ENCODE measurements at places on chromosomes 5 and 9. TPM values are rescaled to one million over a fixed set of nuclear protein-coding genes. Genes with fewer than 3 reads are reported as not detected.

DNA sequence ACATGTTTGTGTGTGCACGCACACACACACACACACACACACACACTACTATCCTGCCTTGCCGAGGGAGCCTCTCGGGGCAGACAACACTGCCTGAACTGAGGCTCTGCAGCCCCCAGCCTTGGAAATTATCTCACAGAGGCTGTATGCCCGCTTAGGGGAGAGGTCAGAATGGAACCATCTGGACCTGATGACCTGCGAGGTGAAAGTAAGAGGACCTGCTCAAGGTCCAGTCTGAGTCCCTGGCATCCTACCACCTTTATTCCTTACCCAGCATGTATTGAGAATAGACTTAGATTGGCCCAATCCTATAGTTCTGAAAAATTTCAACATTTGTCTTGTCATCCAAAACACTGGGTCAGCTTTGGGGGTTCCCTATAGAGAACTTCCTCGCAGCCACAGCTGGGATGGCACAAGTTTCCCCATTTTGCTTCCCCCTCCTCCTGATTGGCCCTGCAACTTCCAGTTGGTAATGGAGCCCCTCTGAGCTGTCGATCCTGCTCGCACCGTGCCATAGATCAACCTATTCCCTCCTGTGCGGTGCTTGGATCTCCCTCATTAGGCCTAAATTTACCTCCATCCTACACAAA lies 10.2 kb downstream of the MVB12B start:
- no peak overlapping the region for H3K4me3 ChIP-seq
- DNase-seq, result no peak
- H3K36me3 ChIP-seq, result no peaks in the 10 kb centered on the region
- H3K27me3 ChIP-seq, result no peaks in the 10 kb centered on the region
- peaks cover 4% of the 10 kb centered on the region for H3K4me1 ChIP-seq

GRCh38 chr5:132748522-132749000 lies 1.3 kb downstream of the CCNI2 start:
- H3K27ac ChIP-seq, result no peak overlapping the region
- no peaks in the 10 kb centered on the region for H3K36me3 ChIP-seq
- no peak overlapping the region for H3K4me3 ChIP-seq
- H3K27me3 ChIP-seq, result peaks cover 6% of the 10 kb centered on the region
- DNase-seq, result no peak

- H3K27ac ChIP-seq, result no peak overlapping the region
- no peak overlapping the region for H3K4me3 ChIP-seq
- no peaks in the 10 kb centered on the region for H3K4me1 ChIP-seq
Observed at GRCh38 chr5:72234265-72234700, 85.8 kb downstream of the MRPS27 start.

The PPP3R2 gene
- total RNA-seq, result not detected

The SNCAIP gene
- not detected for total RNA-seq

The PCDHGA12 gene
- total RNA-seq, result 0.21 TPM

GRCh38 chr9:98917746-98918487 lies 25.8 kb upstream of the COL15A1 start:
- H3K27ac ChIP-seq, result no peak overlapping the region
- no peak overlapping the region for H3K4me3 ChIP-seq
- no peak for DNase-seq
- H3K27me3 ChIP-seq, result no peaks in the 10 kb centered on the region

DNA sequence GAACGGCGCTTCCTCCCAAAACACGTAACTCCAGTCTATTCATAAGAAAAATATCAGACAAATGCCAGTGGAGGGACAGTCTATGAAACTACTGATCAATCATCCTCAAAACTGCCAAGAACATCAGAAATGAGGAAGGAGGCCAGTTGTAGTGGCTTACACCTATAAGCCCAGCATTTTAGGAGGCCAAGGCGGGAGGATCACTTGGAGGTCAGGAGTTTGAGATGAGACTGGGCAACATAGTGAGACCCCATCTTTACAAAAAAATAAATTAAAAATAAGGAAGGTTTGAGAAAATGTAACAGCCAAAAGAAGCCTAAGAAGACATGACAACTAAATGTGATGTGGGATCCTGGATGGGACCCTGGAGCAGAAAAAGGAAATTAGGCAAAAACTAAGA lies 58.9 kb upstream of the MIER3 start:
- H3K4me3 ChIP-seq, result no peak overlapping the region
- no peak for DNase-seq
- no peaks in the 10 kb centered on the region for H3K36me3 ChIP-seq
- H3K27me3 ChIP-seq, result no peaks in the 10 kb centered on the region

DNA sequence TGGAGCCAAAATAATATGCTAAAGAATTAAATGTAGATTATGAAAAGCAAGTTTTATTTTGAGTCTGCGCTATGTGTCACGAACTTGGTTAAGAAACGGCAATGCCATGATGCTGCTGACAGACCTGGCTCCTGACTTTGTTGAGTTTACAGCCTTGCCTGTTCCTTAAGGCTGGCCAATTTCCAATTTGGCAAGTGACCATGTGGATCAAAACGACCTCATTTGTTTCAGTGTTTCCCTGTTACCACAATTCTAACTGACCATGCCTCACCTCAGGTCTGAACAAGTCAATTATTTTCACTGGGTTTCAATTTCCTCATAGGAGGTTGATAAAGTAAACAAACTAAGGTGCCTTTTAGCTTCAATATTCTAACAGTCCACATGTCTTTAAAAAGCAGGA lies 461.4 kb downstream of the ZNF608 start:
- no peak for DNase-seq
- H3K27ac ChIP-seq, result no peak overlapping the region
- no peaks in the 10 kb centered on the region for H3K36me3 ChIP-seq
- H3K4me3 ChIP-seq, result no peak overlapping the region
- no peaks in the 10 kb centered on the region for H3K27me3 ChIP-seq

- H3K36me3 ChIP-seq, result no peaks in the 10 kb centered on the region
- H3K27ac ChIP-seq, result no peak overlapping the region
- no peaks in the 10 kb centered on the region for H3K27me3 ChIP-seq
- H3K4me3 ChIP-seq, result no peak overlapping the region
- H3K4me1 ChIP-seq, result peaks cover 12% of the 10 kb centered on the region
- DNase-seq, result no peak
Observed at GRCh38 chr5:181198106-181198685, 6.8 kb downstream of the TRIM7 start.

The SPATA31A3 gene
- not detected for total RNA-seq

The SPINK7 gene
- total RNA-seq, result not detected

- H3K4me3 ChIP-seq, result no peak overlapping the region
- H3K27me3 ChIP-seq, result no peaks in the 10 kb centered on the region
- H3K4me1 ChIP-seq, result no peaks in the 10 kb centered on the region
Observed at GRCh38 chr9:88313364-88314220, 74.7 kb upstream of the SPIN1 start.

DNA sequence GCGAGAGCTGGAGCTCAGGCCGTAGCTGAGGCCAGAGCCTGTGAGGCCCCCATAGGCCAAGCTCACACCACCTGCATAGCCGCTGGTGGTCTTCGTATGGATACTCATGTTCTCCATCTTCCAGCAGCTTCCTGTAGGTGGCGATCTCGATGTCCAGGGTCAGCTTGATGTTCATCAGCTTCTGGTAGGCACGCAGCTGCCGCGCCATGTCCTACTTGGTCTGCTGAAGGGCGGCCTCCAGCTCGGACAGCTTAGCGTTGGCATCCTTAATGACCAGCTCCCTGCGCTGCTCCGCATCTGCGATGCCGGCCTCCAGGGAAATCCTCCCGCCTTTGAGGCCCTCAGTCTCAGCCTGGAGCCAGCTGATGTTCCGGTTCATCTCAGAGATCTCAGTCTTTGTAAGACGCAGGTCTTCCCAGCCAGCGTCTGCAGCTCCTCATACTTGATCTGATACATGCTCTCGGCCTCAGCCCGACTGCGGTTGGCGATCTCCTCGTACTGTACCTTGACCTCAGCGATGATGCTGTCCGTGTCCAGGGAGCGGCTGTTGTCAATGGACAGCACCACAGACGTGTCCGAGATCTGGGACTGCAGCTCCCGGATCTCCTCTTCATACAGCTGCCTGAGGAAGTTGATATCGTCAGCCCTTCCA lies 172.1 kb downstream of the PPP2R2B start:
- H3K4me1 ChIP-seq, result no peaks in the 10 kb centered on the region
- H3K36me3 ChIP-seq, result no peaks in the 10 kb centered on the region
- H3K27ac ChIP-seq, result no peak overlapping the region
- no peaks in the 10 kb centered on the region for H3K27me3 ChIP-seq
- no peak for DNase-seq
- no peak overlapping the region for H3K4me3 ChIP-seq

DNA sequence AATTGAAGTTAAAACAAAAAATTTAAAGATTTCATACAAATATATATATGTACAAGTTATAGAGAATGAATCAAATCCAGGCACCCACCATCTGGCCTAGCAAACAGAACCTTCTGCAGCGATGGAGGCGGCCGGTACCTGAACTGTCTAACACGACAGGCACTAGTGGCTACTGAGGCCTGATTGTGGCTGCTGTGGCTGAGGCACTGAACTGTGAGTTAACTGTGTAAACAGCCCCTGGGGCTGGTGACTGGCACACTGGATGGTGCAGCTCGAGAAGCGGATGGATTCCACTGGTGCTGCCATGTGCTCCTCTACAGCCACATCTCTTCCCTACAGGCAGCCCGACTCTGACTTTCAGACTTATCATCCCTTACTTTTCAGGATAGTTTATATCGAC lies 82.4 kb downstream of the RAPGEF1 start:
- no peak for DNase-seq
- H3K27ac ChIP-seq, result peak overlapping the region; percentile 95
- H3K36me3 ChIP-seq, result no peaks in the 10 kb centered on the region
- no peak overlapping the region for H3K4me3 ChIP-seq
- no peaks in the 10 kb centered on the region for H3K27me3 ChIP-seq
- peaks cover 62% of the 10 kb centered on the region for H3K4me1 ChIP-seq

DNA sequence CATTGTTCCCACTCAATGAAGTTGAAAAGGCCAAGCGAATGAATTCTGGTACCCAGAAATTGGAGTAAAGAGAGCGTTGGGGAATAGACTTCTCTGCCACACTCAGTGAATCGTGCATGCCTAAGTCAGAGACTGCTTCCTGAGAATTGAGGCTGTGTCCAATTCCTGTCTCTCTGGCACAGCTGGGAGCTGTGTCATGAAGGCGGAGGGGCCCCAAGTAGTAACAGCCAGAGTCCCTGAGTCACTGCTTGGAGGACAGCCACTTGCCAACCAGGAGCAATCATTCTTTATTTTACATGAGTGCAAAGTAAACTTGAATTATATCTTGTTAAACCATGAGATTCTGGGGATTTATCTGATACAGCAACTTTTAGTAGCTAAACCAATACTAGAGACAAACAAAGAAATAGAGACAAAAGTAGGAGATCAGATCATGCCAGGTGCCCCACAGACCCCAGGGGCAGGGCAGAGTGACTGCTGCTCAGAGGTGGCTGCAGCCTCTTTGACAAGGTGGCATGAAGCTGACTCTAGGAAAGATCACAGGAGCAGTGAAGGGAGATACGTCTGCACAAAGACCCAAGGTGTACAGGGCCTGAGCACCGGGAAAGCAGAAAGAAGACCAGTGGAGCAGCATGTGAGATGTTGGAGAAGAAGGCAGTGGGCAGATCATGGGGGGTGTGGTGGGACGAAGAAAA lies 246.0 kb downstream of the GADD45G start:
- no peak overlapping the region for H3K27ac ChIP-seq
- no peaks in the 10 kb centered on the region for H3K36me3 ChIP-seq
- no peaks in the 10 kb centered on the region for H3K27me3 ChIP-seq
- H3K4me1 ChIP-seq, result no peaks in the 10 kb centered on the region
- DNase-seq, result no peak

The FAM221B gene
- not detected for total RNA-seq

GRCh38 chr9:101477214-101477613 lies 41.6 kb upstream of the ALDOB start:
- H3K27ac ChIP-seq, result no peak overlapping the region
- H3K36me3 ChIP-seq, result no peaks in the 10 kb centered on the region
- DNase-seq, result no peak
- H3K27me3 ChIP-seq, result no peaks in the 10 kb centered on the region
- no peaks in the 10 kb centered on the region for H3K4me1 ChIP-seq

The UBE2D2 gene
- 222 TPM for total RNA-seq

GRCh38 chr5:14882658-14883580 lies 11.3 kb upstream of the ANKH start:
- DNase-seq, result no peak
- H3K36me3 ChIP-seq, result no peaks in the 10 kb centered on the region
- H3K27ac ChIP-seq, result no peak overlapping the region
- no peaks in the 10 kb centered on the region for H3K4me1 ChIP-seq
- H3K27me3 ChIP-seq, result no peaks in the 10 kb centered on the region

The PRR16 gene
- not detected for total RNA-seq

DNA sequence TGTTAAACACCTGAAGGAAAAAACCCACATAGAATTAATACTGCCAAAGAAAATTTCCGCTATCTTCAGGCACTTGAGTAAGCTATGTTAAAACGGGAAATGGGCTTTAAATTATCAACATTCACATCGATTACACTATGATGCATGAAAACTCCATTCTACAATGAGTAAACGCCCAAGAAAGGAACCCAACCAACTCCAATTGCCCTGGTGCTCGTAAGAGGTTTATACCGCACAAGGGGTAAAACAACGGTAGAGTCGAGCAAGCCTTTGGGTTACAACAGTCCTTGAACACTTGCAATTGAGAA lies 1.0 kb downstream of the AGTPBP1 start:
- peak overlapping the region; percentile 58 for H3K27ac ChIP-seq
- H3K4me3 ChIP-seq, result peak overlapping the region; percentile 88
- no peak for DNase-seq

- H3K4me3 ChIP-seq, result no peak overlapping the region
- no peaks in the 10 kb centered on the region for H3K36me3 ChIP-seq
- no peak overlapping the region for H3K27ac ChIP-seq
Observed at GRCh38 chr5:31982621-31983020, 191.5 kb downstream of the GOLPH3 start.

- H3K27me3 ChIP-seq, result no peaks in the 10 kb centered on the region
- no peak overlapping the region for H3K27ac ChIP-seq
Observed at GRCh38 chr9:78288214-78288892, 8.6 kb upstream of the PSAT1 start.

DNA sequence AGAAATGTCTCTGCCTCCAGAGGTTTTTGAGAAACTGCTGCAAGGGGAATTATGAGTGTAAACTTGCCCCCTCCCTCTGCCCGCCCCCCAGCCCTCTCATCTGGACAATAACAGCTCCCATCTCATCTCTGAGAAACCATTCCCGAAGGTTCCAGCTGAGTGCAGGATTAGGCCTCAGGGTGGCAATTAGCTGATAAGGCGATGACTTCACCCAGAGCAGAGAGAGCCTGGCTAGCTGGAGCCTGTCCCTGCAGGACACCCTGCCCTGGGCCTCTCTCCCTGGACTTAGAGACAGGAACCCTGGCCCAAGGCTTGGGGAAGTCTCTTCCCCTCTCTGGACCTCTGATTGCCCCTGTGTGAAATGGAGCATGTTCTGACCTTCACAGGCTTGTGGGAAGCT lies 45.7 kb upstream of the HAND1 start:
- no peaks in the 10 kb centered on the region for H3K36me3 ChIP-seq
- H3K4me1 ChIP-seq, result peaks cover 17% of the 10 kb centered on the region
- H3K27ac ChIP-seq, result peak overlapping the region; percentile 48

Data from Panc1 (cell line).